ENCODE measurements at places on chromosomes 2 and 18.

GRCh38 chr2:49801898-49802450, 647.7 kb upstream of the FSHR start:
- DNase-seq, result no peak

DNA sequence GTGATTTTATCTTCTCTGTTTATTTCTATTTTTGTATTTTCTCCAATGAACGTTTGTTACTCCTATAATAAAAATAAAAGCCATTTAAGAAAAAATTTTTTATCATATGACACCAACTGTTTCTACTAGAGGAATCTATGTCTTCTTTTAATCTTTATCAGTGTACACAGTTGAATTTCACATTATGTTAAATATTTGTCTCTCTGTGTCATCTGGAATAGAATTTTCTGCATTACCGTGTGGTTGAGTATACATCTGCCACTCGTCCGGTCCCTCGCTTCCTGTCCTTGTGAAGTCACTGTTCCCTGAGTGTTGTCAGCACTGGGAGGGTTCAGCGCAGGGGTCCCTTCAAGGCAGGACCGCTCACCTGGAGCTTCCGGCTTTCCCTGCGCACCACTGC, 99.2 kb downstream of the LDLRAD4 start:
- no peak for DNase-seq

DNA sequence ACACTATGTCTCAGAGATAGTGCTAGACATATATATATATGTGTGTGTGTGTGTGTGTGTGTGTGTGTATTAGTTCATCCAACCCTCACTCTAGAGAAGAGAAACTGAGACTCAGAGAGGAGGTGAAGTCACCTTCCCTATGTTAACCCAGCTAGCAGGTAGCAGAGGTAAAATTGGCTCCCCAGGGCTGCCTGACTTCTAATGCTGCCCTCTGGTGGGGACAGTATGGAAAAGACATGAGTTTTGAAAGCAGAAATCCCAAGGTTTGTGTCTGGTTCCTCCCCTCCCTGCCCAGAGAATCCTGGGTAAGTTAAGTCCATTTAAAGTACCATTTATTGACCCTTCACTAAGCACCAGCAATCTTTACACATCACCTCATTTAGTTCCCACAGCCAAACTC, 137.7 kb downstream of the THNSL2 start:
- DNase-seq, result peak; percentile 25

DNA sequence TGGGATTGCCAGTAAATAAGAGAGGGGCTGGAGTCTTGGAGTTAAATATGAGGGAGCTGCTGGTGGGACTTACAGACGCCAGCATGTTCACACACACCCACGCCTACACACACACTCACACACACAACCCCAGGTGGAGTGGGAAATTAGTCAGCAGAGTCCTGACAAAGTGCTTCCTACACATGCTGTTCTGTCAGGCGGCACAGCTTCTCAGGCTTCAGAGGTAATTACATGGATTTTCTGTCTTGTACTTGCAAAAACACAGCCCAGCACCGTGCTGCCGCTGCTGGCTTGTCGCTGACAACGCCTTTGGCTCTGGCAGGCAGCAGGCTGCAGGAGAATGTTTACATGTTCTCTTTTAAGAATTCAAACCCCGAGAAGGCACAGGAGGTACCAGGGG, 1186.3 kb upstream of the CELF4 start:
- no peak for DNase-seq

DNA sequence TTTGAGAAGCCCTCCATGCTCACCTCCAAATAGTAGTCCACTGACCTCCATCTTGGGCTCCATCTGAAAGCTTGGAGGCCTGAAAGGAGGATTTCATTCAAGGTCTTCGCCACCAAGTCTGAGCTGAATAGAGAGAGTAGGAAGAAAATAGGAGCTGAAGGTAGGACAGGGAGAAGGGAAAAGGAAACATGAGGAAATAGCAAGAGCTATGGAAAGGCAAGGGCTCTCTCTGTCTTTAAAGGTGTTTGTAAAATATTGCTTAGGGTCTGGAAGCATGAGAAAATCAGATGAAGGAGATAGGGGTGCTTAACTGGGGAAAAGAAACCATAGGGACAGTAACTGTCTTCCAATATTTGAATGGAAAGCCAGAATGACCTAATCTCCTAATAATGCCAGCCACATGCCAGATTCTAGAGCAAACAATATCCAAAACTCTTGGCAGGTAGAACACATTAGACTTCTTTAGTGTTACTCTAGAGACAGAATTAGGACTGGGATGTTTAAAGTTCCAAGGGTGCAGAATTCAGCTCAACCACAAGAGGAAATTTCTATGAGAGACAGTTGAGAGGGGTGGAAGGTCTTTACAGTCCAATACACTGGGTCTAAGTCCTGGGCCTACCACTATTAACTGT, 67.4 kb downstream of the NAB1 start:
- DNase-seq, result no peak

GRCh38 chr2:186575856-186576255, 14.0 kb upstream of the ITGAV start:
- no peak for DNase-seq

DNA sequence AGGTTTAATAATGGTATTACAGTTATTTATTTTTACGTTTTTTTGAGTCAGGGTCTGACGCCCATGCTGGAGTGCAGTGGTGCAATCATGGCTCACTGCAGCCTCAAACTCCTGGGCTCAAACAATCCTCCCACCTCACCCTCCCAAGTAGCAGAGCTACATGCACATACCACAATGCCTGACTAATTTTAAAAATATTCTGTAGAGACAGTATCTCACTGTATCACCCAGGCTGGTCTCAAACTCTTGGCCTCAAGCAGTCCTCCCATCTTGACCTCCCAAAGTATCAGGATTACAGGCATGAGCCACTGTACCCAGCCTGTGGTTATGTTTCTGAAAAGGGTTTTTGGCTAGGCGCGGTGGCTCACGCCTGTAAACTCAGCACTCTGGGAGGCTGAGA, 120.8 kb downstream of the ESCO1 start:
- DNase-seq, result no peak

- DNase-seq, result no peak
These were observed 965 bp upstream of the ELOA2 start for GRCh38 chr18:47036298-47036874.

GRCh38 chr2:39688181-39688580, 22.5 kb downstream of the TMEM178A start:
- no peak for DNase-seq

- no peak for DNase-seq
These were observed 75.2 kb downstream of the ASXL3 start for GRCh38 chr18:33653231-33653630.

- no peak for DNase-seq
These were observed 144.9 kb upstream of the PKDCC start for GRCh38 chr2:41902897-41903296.

- DNase-seq, result no peak
These were observed 17.6 kb downstream of the AFF3 start for GRCh38 chr2:100124761-100125160.

DNA sequence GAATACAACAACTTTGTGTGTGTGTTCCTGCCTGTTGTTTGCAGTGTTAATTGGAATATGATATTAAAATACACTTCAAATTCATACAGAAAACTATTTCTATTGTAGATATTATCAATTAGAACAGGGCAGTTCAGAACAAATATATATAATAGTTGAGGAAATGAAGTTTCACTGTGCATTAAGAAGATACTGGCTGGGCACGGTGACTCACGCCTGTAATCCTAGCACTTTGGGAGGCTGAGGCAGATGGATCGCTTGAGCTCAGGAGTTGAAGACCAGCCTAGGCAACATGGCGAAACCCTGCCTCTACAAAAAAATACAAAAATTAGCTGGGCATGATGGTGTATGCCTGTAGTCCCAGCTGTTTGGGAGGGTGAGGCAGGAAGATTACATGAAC, 79.3 kb downstream of the ASAP2 start:
- no peak for DNase-seq

DNA sequence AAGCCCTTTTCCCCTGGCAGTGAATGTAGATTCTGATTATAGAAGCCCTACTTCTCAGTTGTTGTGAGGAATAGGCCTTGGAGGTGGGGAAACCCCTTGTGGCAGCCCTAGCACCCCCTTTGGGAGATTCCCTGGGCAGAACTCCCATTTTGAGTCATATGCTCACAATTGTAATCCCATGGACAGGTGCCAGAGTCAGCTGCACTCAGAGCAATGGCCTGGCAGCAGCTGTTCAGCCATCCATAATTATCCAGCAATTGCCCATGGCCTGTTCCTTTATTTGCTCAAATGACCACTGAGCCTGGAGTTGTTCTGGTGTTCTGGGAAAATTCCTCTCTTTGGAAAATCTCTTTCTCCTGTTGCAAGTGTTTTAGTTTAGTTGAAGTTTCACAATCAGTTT, 71.7 kb downstream of the PTRHD1 start:
- DNase-seq, result peak; percentile 34

GRCh38 chr2:142868229-142868762, 9.2 kb upstream of the KYNU start:
- peak; percentile 93 for DNase-seq

DNA sequence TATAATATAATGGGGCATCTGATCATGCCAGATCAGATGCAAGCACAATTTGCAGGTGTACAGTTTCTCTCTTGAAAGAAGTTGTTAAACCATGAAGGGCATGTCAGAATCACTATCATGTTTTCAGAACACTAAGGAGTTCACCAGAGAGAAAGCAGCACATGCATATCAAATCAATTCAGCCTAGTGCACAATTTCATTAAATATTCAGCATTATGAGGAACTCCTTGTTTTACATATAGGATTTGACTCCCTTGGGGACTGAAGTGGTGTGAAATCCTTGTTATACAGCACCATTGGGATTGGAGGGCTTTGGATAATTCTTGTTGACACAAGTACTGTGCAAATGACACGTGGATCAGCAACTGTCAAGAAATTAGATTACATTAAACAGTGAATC, 562.1 kb upstream of the KLHL29 start:
- no peak for DNase-seq

- DNase-seq, result no peak
These were observed 42.0 kb downstream of the WDR33 start for GRCh38 chr2:127768775-127769479.

- no peak for DNase-seq
These were observed 5.4 kb upstream of the COX7A2L start for GRCh38 chr2:42366411-42366810.

DNA sequence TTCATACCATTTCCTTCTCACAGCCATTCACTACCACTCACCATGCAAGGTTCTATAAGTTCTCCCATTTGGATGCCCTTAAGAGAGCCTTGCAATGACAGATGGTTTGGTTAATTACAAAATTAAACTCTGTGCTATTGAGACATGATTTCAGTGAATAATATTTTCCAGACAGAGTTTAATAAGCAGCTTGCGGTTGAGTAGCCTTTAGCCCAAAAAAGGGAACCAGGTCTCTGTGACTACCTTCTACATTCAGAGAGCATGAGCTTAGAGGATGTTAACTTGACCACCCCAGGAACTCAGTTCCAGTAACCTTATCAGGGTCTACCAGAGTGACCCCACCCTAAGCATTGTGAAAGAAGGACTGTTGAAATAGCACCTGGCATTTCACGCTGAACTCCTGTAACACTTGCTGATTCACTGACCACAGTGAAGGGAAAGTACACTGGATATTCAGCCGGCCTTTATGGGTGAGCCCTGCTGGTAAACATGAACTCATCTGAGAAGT, 1173.1 kb upstream of the ZEB2 start:
- peak; percentile 94 for DNase-seq

DNA sequence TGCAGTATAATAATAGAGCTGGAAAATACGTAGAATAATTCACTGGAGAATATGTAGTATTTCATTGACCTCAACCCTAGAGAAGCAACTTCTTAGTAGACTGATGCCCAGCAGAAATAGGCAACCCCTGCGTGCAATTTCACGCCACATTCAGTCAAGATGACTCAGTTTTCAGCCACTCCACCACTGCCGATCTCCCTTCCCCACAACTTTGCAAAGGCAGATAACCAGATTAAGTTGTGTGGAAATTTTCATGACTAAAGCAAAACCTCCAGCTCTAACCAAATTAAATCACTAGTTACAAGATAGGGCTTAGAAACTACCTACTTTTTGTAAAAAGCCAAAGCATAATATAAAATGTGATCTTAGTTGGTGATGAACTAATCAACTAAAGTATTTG, 63.3 kb upstream of the STK17B start:
- DNase-seq, result no peak

DNA sequence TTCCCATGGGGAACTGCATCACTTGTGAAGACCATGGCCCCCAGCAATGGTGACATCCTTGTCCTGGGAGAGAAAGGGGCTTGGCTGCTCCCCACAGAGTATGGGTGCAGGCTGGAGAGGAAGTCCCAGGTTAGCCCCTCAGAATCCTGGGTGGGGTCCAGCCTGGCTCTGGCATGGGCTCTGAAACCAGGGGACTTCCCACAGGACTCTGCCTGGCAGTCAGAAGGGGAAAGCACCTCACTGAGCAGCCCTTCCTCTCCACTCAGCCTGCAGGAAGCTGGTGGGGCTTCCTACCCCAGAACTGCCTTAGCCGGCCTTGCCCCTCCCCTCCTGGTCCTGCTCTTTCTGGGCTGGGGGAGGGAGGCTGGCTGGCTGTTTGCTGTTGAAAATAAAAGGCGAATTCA, 3.7 kb downstream of the NEURL3 start:
- peak; percentile 46 for DNase-seq

- no peak for DNase-seq
These were observed 94.3 kb upstream of the ZNF516 start for GRCh38 chr18:76589316-76589715.

GRCh38 chr2:61722318-61722717, 131.5 kb downstream of the FAM161A start:
- no peak for DNase-seq

DNA sequence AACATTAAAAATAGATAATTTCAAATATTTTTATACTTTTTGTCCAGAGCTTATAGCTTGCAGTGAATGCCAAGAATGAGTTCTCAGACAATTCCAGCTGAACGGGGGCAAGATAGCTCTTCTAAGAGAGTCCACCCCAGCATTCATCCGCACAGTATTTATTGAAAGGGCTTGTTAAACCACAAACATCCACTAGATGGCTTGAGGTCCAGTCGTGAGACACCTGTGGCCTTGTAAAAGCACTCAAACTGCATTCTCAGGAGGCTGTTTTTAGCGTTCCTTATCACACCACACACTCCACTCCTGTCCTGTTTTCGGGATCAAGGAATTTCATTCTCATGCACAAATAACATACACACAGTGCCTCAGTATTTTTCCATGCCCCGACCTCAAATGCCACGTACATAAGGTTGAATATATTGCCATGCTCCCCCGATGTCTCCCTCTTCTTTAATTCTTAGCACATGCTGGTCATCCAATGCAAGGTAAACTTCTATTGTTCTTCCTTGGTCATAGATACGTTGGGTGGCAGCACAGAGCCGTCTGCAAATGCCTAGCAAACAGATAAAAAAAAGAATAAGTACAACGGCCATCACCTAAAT, 47.4 kb downstream of the DNAJC10 start:
- peak; percentile 14 for DNase-seq

GRCh38 chr2:239157269-239157668, 243.6 kb downstream of the HDAC4 start:
- no peak for DNase-seq

DNA sequence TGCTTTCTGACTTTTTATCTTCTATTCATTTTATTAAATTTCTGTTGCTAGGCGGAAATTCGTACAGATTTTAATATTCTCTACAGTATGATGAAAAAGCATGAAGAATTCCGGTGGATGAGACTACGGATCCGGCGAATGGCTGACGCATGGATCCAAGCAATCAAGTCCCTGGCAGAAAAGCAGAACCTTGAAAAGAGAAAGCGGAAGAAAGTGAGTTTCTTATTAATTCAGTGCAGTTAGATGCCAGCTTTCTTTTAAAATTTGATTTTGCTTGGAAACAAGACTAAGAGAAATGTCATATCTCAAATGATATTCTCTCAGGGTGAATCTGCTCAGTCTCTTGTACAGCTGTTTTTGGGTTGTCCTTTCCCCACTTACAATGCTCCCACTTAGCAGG, 84.3 kb downstream of the MGAT5 start:
- peak; percentile 51 for DNase-seq

- no peak for DNase-seq
These were observed 148.0 kb upstream of the ALPP start for GRCh38 chr2:232230560-232230959.

All from inflammatory macrophage treated with lipopolysaccharide for 1 hour (primary cell).